NCI-H226 (cell line): ENCODE measurements at places on chromosomes 2 and 18.

DNA sequence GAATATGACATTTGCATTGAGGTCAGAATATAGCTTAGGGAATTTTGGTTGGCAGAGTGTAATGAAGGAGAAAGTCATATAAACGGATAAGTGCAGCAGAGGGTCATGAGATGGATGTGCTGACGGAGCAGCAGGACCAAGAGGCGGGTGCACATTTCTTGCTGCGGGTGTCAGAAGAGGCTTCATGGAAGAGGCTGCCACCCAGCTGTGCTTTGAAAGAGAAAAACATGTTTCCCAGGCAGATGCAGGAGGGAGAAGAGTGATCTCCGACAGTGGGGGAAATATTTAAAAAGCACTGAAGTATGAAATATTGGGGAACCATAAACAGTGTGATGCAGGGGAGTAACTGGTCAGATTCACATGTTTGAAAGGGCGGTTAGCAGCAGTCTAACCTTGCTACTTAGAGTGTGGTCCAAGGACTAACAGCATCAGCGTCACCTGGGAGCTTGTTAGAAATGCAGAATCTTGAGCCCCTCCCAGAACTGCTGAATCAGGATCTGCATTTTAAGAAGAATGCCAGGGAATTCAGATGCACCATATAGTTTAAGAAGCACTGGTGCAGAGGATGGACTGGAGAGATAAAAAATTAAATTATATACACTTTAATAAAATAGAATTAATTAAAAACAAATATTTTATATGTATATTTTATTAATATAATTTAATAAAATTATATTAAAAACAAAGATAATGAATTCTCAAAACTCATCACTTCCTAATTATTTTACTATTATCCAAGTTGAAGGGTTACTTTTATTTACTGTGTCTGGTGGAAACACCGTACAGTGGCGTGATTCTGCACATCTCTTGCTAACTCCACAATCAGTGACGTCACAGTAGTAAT, 36.1 kb upstream of the SCYGR1 start:
- no peak for DNase-seq

GRCh38 chr2:241381872-241382271, 25.8 kb downstream of the FARP2 start:
- DNase-seq: no peak

DNA sequence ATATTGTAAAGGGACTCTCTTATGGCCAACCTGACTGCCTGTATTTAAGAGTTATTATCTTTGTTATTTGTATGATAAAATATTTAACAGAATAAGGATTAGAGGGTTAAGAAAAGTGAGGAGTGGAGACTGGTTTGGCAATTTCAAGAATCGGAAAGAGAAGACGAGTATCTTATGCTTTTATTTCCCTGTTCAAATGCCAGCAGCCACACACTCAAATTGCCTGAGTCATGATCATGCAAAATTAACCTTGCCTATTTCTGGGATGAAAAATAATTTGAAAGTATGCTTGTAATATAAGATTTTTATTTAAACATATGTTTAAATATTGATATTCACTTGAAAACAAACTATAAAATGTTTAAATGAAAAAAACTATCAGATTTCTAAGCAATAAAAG, 188.6 kb downstream of the CD226 start:
- no peak for DNase-seq

GRCh38 chr2:165475277-165476004, 5.9 kb downstream of the CSRNP3 start:
- DNase-seq: no peak

- no peak for DNase-seq
These were observed 17.1 kb upstream of the AAK1 start for GRCh38 chr2:69660637-69661036.

- DNase-seq: peak; percentile 38
These were observed 122.3 kb downstream of the HNMT start for GRCh38 chr2:138086576-138086975.

DNA sequence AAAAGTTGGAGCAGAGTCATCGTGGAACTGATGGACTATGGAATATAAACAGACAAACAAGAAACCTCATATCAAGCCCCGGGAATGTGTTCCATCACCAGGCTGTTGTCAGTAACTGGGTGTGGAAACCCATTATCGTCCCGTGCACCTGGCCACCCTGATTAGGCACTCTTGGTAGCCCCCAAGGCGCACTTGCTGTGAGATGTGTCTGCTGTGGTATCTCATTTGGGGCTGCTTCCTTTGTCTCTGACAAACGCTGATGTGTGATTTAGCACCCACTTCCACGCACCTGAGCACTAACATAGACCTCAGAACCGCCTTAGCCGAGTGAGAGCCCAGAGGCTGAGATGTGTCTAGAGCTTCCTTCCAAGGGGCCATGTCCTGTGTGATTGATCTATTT, 96.3 kb downstream of the PRPF40A start:
- DNase-seq: no peak

- DNase-seq: no peak
These were observed 78.9 kb downstream of the NRXN1 start for GRCh38 chr2:50953021-50953420.

DNA sequence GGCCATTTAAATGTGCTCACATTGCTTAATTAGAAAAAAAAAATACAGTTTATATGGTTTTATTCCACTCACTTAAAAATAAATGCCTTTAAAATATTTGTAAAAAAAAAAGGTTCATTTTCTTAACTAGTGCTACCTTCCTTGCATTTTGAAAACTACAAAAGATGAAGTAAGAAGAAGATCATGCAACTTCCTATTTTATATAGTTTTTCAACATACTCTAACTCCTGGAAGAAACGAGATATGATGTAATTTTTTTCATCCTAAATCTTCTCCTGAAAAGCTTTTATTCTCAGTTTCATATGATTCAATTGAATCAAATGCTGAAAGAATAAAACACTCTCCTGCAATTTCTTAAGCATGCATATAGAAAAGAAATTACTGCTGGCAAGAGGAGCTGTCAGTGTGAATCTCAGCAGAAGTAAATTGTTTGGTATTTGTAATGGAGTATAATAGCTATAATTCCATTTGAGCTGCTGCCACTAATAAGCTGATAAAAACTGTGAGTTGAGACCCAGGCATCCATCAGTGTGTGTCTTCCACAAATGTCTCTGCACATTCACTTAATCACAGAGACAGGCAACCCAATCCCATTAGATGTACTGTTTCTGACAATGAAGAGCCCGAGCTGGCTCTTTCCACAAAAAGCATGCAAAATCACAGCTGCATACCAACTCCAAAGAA, 3.7 kb downstream of the FTCDNL1 start:
- no peak for DNase-seq

DNA sequence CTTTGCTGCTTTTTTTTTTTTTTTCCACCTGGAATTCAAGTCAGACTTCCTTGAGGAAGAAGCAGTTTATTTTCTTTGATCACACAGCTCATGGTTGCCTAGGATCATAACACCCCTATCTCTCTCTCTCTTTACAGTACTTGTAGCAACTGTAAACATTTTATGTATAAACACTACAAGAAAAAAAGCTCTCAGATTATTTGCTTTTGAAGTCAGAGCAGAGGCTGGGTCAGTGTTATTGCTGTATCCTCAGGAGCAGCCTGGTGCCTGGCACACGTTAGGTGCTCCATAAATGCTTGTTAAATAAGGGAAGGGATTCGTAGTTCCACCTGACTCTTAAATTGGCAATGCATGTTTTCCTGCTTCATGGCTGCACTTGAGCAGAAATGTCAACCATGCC, 221.2 kb downstream of the TGIF1 start:
- DNase-seq: no peak

DNA sequence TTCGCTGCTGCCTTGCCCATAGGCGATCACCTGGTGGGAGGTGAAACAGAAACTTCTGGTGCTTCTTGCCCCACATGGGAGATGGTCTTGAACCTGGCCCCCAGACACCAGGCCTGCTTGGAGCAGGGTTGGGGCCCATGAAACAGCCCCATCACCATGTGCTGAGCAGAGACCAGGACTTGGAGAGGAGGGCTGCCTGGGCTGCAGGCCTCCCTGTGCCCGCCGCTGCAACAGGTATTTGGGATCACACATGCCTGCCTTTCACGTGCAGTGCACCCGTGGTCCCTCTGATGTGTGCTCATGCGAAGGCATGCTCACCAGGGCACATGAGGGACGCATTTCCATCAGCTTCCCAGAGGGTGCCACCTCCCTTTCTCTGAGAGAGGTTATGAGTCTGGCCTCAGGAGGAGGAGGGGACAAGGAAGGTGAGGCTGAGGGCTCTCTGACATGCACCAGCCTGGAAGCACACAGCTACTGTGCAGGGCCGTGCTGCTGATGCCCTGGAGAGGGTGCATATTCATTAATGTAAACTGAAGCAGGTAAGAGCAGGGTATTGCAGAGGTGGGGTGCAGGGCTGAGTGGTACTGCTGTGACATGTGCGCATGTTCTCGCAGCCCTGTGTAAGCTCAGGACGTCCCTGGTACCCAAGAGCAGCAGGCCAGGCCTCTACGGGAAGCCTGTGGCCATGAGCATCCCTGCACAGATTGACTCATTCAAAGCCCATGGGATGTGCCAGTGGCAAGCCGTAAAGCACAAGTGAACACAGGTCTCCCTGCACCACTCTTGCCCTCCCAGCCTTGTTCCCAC, 4.2 kb upstream of the OXER1 start:
- DNase-seq: no peak

DNA sequence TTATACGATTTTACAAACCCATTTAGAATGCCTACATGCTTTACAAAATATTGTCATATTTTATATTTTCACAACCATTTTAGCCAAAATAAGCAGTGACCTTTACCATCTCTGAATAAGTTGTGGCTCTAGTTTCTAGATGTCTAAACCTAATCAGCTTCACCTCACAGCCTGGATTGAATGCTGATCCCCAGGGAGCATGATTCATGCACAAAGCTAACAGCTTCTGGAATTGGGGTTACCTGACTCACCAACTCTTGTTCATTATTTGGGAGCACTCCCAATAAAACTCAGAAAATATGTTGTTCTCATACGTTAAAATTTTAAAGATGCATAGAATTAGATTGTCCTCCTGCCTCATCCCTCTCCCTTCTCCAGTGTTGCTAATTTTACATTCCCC, 611.7 kb upstream of the NETO1 start:
- DNase-seq: peak; percentile 5

GRCh38 chr2:45102579-45103117, 93.4 kb upstream of the SIX2 start:
- no peak for DNase-seq

GRCh38 chr2:33042265-33042664, 95.5 kb downstream of the LTBP1 start:
- DNase-seq: no peak
